Anterior cingulate cortex (tissue), 58 donors: ENCODE measurements at places on chromosomes 6 and 20.

- no peak for DNase-seq
These were observed 3.5 kb upstream of the GHRH start for GRCh38 chr20:37265152-37265551.

DNA sequence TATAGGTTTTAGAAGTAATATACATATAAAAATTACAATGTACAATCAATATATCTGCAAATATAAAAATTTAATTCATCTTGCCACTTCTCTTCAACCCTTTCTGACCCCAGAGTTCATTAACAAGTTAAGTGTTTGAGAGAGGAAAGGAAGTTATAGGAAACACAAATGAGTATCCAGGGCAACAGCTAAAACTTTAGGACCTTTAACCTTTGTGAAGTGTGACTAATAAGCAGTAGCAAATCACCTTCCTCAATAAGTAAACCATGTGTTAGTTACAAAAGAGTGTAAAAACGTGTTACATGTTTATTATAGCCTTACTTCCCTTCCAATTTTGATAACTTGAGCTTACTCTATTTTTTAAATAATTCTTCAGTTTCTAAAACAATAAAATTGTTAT, 73.4 kb upstream of the SIM1 start:
- no peak for DNase-seq

- DNase-seq = no peak
These were observed 5.7 kb downstream of the EBF4 start for GRCh38 chr20:2698186-2698817.

DNA sequence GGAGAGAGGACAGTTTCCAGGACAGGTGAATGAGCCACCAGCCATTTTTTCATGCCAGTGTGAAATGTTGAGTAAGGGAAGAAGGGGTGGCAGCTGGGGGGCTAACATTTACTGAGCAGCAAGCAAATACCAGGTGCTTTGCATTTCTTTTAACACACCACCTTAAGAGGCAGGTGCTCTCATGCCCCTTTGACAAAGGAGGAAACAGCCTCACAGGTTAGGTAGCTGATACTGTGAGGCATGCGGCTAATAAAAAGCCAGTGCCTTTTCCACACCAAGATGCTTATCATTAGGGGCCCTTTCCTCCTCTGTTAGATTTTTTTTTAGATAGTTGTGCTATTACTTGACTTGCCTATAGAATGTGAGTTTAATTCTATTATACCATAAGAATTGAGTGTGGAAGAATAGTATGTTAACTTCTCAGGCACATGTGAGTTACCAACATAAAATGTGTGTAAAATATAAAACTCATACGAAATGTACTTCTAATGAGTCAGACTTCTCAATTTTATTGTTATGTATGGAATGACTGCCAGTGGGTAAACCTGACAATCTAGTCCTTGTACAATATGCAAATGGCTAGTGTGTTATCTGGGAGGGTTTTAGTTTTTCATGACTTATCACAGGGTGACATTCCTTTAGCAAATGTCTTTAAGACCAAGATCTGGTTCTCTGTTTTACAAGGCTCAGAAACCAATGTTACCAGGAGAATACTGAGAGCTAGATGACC, 260.0 kb downstream of the TMEM242 start:
- no peak for DNase-seq

- DNase-seq = no peak
These were observed 7.7 kb downstream of the HLA-B start for GRCh38 chr6:31349301-31349700.

DNA sequence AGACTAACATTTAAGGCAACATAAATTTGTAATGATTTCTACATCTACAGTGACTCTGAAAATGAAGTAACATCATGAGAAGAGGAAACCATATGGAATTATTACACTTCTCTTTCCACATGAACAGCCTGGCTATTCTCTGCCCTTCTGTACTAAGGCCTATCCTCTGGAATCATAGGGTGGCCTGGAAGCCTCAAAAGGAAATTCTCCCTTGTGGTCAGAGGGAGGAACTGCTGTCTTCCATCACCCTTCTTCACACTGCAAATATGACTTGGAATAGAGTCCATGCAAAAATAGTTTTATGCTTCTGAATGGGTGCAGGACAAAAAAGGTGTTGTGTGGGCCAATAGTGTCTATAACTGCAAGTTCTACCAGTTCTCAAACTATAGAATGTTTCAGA, 44.6 kb upstream of the SH3BGRL2 start:
- no peak for DNase-seq

- no peak for DNase-seq
These were observed 133.9 kb downstream of the KCNQ5 start for GRCh38 chr6:72755752-72756151.

- DNase-seq = no peak
These were observed 43.7 kb upstream of the GABRR1 start for GRCh38 chr6:89260832-89261231.

DNA sequence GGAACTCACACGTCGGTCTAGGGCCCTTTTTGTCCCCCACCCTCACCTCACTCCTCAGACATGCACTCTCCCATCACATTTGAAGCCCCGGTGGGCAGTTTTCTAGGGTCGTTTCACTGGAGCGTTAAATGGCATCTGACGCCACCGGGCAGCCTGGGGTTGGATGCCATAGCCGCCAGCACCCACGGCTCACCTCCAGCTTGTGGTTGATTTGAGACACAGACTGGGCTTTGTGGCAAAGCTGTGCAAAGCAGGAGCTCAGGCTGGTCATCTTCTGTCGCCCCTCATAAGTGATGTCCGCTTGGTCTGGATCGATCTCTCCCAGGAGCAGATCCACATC, 530 bp downstream of the GOPC start:
- DNase-seq = no peak

- DNase-seq = no peak
These were observed 22.9 kb downstream of the DHX35 start for GRCh38 chr20:38985060-38985459.

DNA sequence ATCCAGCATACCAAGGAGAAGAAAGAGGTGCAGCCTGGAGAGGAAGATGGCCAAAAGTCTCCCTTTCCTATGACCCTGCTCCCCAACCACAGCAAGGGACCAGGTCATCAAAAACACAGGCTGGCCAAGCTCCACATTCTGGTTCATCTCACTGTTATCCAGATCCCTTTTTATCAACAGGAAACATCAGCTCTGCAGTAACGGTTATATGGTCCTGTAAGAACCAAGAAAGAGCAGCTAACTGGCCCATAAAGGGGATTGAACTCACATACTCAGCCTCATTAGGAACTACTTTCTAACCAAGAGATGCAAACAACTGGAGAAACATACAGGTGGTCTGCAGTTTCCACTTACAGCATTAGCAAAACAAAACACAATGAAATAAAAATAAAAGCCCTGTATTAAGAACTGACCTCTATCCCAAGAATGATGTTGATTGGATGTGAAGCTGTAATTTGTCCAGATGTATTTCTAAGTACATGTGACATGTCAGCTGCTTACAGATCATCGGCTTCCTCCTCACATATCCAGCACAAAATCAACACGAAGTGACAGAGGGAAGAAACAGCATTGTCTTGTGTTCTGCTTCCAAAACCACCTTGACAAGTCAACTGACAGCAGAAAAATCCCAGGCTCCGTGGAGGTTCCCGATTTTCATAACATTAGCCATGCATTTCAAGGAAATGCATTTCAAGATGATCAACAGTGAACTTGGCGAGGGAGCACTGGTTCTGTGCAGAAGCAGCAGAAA, 557.2 kb upstream of the AGPAT4 start:
- no peak for DNase-seq

DNA sequence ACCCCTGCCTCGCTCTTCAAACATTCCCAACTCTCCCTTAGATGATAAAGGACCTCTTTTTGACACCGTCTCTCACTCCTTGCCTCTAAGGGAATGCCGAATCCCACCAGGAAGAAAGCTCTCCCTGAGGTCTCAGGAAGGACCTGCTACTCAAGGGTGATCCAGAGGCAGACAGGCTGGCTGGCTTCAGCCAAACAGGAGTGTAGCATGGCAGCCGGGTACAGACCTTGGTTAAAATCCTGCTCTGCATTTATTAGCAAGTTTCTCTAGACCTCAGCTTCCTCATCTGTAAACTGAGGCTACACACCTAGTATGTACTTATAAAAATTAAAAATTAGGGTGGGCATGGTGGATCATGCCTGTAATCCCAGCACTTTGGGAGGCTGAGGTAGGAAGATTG, 17.2 kb downstream of the MAP1LC3A start:
- no peak for DNase-seq

GRCh38 chr6:2036710-2037023, 208.7 kb downstream of the GMDS start:
- no peak for DNase-seq

GRCh38 chr6:154580397-154581135, 70.1 kb upstream of the CNKSR3 start:
- no peak for DNase-seq

DNA sequence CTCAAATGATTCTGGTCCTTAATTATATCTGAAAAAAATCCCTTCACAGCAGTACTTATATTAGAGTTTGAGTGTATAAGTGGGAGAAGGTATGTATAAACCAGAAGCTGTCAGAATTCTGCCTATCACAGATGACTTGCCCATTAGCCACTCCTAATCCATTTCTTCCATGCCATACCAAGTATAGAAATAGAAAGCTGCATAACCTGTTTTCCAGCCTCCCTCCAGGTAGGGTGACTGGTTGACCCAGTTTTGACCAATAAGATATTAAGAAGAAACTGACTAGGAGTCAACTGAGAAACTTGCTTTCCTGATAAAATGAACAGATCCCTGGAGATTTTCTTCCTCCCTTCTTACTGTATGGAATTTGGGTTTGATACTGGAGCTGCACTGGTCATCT, 112.2 kb upstream of the GRIK2 start:
- no peak for DNase-seq

GRCh38 chr20:55386686-55387085, 618.6 kb downstream of the CBLN4 start:
- DNase-seq = no peak

- DNase-seq = no peak
These were observed 62.2 kb upstream of the PLN start for GRCh38 chr6:118485601-118486550.

- DNase-seq = no peak
These were observed 41.5 kb upstream of the ADGRF1 start for GRCh38 chr6:47083586-47084047.

- DNase-seq = no peak
These were observed 22.1 kb downstream of the BLOC1S5 start for GRCh38 chr6:8041913-8042583.

DNA sequence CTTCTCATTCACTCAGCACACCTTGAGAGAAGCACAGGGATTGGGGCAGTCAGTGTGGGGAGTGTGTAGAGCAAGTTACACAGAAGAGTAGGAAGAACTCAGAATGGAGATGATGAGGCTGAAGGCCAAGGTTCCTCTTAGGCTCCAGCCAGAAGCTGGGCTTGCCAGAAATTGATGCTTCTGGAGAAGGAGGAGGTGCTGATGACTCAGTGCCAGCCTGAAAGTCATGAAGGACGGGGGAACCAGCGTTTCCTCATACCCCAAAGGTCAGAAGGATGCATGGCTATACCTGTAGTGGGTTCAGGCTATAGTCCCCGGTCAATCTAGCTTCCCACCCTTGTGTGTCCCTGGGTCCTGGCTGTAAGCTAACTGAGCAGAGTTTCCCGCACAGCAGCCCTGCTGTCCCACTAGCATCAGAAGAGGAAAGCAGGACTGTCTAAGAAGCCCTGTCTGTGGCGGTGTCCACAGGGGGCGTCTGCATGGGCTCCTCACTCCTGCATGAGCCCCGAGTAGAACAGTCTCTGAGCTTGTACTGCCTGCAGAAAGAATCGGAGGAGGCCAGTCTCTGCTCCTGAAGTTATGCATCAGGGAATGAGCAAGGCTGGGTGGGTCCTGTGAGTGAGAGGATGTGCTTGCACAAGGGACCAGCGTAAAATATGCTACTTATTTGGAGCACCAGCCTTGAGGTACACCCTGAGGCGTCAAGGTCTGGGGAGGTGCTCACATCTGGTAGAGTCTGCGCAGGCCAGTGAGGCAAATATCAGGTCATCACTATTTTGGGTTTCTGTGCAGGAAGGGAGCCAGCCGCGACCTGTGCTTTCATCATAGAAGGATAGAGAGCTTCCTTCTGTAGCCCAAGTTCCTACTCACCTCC, 148.5 kb downstream of the MRPL14 start:
- no peak for DNase-seq

DNA sequence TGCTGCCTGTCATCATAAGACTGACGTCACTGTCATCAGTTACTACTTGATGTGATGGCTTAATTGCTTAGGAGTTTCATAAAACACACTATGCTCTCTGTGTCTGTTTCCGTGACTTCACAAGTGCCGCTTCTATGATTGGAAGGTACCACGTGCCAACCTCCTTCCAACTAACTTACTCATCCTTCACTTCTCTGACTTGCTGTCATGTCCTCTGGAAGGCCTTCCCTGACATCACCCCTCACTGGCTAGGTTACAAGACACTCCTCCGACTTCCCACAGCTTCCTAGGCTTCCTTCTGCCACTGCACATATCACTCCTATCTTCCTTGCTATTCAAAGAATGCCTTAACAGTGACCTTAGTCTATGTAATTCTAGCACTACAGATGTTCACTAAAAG, 20.4 kb downstream of the SERINC3 start:
- DNase-seq = no peak

- no peak for DNase-seq
These were observed 799 bp upstream of the ME1 start for GRCh38 chr6:83431545-83432155.

DNA sequence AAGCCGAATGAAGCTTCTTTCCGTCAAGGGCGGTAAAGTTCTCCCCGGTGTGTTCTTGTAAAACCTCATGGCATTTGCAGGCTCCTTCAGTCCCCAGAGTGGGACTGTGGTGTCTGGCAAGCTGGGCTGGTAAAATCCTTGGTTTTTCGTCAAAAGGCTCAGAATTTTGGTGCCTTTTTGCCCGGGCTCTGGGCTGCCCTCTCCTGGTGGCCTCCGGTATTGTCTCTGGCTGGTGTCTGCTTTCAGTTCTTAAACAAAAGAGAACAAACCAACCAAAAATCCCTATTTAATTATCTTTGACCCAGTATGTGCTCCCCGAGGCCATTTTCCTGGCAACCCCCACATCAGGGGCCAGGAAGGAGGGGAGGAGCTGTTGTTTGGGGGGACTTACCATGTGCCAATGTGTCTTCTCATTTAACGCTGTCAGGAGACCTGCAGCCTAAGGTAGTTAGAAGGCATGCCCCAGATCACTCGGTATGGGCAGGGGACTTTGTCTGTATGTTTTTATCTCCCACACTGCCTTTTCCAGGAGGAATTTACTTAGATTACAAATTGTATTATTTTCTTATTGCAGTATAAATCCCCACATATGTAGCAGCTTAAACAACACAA, 11.1 kb downstream of the CDH4 start:
- no peak for DNase-seq

DNA sequence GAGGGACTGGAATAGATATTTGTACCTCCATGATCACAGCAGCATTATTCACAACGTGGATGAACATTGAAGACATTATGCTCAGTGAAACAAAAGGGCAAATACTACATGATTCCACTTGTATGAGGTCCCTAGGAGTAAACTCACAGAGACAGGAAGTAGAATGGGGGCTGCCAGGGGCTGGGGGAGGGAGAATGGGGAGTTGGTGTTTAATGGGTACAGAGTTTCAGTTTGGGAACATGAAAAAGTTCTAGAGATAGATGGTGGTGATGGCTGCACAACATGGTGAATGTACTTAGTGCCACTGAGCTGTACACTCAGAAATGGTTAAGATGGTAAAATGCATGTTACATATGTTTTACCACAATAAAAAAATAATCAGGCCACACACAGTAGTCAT, 164.3 kb upstream of the RREB1 start:
- no peak for DNase-seq

GRCh38 chr20:45944151-45944964, 9.9 kb downstream of the PCIF1 start:
- no peak for DNase-seq

GRCh38 chr6:99013145-99013544, 65.4 kb upstream of the FBXL4 start:
- DNase-seq = no peak
